Karpas-422 (cell line): ENCODE measurements at places on chromosomes 16 and 17.

DNA sequence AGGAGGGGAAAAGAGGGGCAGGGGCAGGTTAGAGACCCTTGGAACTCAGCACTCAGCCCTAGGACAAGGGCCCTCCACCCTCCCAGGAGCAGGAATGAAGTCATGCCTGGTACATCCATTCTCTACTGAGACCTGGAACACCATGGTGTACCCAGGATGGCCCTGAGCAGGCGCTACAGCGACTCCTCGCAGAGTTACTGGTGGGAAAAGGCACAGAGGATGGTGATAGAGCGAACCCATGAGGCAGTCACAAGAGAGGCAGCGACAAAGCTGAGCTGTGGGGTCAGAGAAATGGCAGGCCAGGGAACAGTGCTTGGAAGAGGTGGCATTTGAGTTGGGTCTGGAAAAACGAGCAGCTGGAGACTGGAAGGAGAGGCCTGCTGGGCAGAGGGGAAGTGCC, 37.5 kb downstream of the SRCIN1 start:
- peak; percentile 65 for DNase-seq

GRCh38 chr16:74146643-74147042, 150.0 kb upstream of the PSMD7 start:
- no peak for DNase-seq

GRCh38 chr16:4142268-4142667, 26.0 kb upstream of the ADCY9 start:
- no peak for DNase-seq

DNA sequence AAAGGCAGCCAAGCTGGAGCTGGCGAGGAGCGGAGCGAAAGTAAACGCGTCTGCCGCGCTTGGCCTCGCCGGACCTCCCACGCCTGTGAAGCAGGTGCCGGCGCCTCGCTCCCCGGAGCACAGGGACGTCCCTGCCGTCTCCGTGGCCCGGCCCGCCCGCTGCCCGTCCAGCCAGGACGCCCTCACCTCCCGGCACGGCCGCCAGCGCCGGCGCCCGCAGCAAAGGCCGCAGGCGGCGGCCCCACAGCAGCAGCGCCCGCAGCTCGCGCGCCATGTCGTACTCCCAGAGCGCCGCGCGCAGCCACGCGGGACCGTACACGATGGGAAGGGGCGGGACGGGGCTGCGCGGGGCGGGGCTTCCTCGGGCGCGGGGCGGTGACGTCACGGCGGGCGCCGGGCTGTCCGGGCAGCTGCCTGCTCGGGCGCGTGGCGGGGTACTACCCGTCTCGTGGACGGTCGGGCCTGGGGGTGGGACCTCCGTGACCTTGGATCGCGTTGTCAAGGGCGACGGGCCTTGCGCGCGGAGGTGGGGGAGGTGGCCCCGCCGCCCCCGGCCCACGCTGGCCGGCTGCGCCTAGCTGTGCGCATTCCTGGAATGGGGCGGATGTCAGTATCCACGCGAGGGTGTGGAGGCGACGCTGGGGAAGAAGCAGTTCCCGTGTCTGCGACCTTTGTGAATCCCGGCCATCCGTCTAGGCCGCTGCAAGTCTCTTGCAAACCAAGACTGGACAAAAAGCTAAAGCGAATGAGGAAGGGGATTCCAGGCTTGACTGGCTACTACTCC, at the start of gene TRAP1:
Gene TRAP1, minus strand, starts transcription at position 290 of the 784 bp plus-strand sequence. Its CDS starts 16 bp downstream, at position 274.
- DNase-seq = peak; percentile 96

GRCh38 chr16:88281858-88282563, 100.7 kb upstream of the ZNF469 start:
- no peak for DNase-seq

- no peak for DNase-seq
These were observed 21.9 kb downstream of the ELAC2 start for GRCh38 chr17:12995896-12996295.

GRCh38 chr17:35747540-35748017, 5.5 kb downstream of the GAS2L2 start:
- DNase-seq = peak; percentile 92

DNA sequence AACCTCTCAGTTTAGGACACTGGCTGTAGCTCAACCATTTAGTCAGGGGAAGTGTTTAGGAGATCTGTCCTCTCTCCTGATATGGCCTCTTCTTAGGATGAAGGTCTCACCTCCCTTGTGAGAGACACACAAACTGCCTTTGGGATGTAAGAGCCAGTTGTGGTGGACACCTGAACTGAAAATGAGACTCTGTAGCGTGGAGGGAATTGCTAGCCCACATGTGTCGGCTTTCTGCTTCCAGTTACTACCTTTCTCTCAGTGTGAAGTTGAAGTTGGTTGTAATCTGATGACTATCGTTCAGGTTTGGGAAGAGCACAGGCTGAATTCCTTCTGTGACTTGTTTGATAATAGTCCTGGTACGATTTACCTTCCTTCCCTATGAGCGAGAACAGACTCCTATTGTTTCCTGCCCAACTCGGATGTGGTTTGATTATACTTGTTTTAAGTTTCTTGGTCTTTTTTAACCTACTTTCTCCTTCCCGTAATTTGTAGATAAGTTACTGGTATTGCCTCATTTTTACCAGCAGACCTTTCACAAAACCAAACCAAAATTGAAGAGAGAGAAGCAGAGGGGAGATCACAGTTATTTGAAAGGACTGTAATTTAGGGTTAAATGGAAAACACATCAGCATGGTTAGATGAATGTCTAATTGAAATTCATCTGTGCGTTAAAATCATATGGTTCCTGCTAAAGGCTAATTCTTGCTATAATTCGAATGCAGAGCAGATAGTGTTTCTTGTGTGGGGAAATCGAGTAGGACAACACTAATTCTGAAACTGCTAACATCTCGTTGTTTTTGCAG, 43.2 kb downstream of the CLEC16A start:
- no peak for DNase-seq

DNA sequence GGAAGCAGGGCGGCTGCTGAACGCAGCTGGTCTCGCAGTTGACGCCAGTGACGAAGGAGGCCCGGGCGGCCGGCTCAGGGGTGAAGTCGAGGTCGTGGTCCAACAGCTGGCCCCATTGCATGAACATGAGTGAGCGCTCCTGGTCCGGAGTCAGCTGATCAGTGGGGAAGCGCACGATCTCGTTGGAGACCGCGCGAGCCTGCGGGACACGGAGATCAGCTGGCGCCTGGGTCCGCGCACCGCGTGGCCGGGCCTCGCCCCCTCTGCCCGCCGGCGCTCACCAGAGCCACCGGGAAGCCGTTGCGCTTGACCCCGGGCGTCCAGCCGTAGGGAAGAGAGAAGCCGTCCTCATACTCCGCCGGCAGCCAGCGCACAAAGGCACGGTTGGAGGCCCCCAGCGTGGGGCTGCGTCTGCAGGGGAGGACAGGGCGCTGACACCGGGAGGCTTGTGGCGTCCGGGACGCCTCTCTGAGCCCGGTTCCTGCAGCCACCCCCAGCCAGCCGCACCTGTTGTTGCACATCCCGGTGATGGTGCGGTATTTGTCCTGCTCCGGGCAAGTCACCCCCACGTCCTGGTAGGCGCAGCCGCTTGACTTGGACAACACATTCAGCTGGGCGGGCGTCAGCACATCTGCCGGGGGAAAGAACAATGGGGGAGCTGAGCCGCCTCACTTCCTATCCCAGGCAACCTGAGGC, 1.6 kb downstream of the MPO start:
- no peak for DNase-seq

DNA sequence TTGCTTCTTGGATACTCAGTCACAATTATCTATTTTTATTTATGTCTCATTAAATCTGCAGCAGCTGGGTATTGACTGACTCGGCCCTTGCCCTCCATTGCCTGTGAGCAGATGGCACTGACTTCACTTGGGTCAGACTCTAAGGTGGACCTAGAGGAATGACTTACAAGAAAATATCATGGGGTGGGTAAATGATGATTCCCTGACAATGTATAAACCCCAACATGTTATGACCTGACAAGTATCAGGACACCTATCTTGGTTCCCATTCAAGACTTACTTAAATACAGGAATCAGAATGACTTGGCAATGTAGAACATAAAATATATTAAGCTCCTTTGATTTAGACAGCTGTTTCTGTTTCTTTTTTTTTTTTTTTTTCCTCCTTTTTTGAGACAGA, 953.5 kb downstream of the CDH11 start:
- no peak for DNase-seq

DNA sequence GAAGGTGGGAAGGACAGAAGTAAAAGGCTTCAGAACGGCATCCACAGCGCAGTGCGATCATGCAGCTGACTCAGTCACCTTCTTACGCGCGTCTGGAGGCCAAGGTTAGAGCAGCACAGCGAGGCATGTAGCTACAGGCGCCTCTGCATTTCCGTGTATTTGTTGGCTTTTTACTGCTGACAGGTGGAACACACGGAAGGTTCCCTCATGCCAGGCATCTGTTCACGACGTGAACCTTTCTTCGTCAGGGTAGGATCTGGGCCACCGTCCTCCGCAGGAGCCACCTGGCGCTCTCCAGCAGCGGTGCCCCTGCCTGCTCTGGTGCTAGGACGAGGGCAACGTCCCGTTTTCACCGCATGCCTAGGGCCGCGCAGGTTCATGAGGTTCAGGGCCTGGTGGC, 15.3 kb downstream of the TMEM204 start:
- DNase-seq = no peak

GRCh38 chr17:72191921-72192799, 71.3 kb downstream of the SOX9 start:
- no peak for DNase-seq

GRCh38 chr17:74677558-74678466, 34.9 kb downstream of the CD300LF start:
- no peak for DNase-seq

- peak; percentile 65 for DNase-seq
These were observed 43.4 kb downstream of the SLFN5 start for GRCh38 chr17:35286120-35286781.

DNA sequence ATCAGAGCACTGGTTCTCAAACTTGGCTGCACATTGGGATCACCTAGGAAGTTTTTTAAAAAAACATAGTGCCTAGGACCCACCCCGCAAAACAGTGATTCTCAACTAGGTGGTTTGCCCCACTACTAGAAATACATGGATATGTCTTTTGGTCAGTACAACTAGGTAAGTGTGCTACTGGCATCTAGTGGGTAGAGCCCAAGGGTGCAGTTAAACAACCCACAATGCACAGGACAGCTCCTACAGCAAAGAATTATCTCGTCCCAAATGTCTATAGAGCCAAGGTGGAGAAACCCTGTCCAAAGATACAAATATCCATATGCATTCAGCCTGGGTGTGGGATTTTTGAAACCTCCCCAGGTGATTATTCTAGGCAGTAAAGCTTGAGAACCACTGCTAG, 11.8 kb upstream of the ZNF19 start:
- no peak for DNase-seq

DNA sequence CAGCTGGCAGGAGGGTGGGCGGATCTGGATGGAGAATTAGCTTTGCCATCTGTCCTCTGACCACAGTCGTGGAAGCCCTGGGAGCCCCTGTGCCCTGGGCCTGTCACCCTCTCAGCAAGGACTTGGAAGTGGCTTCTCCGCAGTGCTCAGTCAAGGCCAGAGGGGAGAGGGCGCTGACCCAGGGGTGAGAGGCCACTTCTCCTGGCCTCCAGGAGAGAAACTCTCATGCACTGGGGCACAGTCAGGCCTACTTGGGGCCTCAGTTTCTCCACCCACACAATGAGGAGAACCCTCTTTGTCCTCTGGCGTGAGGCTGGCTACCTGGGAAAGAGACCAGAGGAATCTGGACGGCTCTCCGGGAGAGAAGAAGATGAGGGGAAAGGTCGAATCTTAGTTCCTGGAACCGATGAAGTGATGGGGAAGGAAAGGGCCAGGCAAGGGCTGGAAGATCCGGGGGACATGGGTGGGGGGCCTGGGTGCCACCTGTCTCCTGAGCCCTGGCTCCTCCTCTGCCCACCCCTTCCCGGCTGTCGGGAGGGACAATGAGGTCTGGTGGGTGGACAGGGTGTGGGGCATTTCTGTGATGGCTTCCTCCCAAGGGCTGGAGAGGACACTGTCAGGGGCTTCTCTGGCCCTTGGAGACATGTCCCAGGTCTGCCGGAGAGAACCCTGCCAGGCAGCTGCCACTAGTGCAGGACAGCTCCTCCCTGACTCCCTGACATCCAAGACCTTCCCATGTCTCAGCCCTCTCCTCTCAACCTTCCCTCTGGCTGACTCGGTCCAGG, 9.0 kb upstream of the ARHGAP27 start:
- DNase-seq = no peak
